ENCODE measurements at places on chromosomes 1 and 21. TPM values are rescaled to one million over a fixed set of nuclear protein-coding genes. Genes with fewer than 3 reads are reported as not detected.

KCNJ9 gene
- total RNA-seq, result 0.09 TPM

NBPF20 gene
- 9.4 TPM for total RNA-seq

NCAM2 gene
- 4.5 TPM for total RNA-seq

F5 gene
- total RNA-seq, result 0.31 TPM

TFAP2E gene
- total RNA-seq, result 0.40 TPM

MX2 gene
- 0.93 TPM for total RNA-seq

RHOU gene
- 16.5 TPM for total RNA-seq

E2F2 gene
- total RNA-seq, result 3.5 TPM

DNASE2B gene
- 0.09 TPM for total RNA-seq

AKT3 gene
- total RNA-seq, result 25.0 TPM

EPHA2 gene
- total RNA-seq, result 3.3 TPM

EXO1 gene
- 6.4 TPM for total RNA-seq
